Stimulated activated CD4-positive, alpha-beta T cell treated with anti-CD3 and anti-CD28 coated beads, TNF-alpha, amount 100 ng/mL, for 4 hours (primary cell): ENCODE measurements at places on chromosomes 6 and 20.

- DNase-seq, result no peak
Measured at GRCh38 chr6:8157839-8158238, 55.5 kb upstream of the EEF1E1 start.

GRCh38 chr6:128479991-128480390, 40.4 kb downstream of the PTPRK start:
- DNase-seq, result no peak

DNA sequence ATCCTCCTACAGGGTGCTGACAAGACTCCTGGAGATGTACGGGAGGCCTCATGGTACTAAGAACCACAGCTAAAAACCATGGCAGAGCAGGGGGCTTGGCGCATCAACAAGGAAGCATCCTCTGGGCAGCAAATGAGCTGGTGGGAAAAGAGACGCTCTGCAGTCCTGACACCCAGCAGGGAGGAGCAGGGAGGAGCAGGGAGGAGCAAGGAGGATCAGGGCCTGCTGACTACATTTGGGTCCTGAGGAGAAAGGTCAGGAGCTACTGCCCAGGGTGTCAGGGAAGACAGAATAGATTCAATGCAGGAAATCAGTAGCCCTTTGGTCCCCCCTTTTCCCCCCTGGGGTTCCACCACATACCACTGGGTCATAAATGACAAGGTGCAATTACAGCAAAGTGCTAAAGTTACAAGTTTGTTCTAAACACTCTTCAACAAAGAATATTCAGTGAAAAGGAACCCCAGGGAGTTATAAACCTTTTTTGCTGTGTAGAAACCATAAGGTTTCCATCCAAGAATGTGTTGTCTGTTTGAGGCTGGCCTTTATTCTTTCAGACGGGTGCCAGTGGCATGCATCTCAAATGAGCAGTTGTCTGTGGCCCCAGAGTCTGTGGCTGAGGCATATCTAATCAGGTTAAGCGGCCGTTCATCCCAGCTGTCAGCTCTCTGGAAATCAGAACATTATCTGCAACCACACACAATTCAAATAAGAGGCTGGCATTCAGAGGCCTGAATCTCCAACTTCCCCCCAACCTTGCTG, 325.0 kb downstream of the CDC5L start:
- no peak for DNase-seq

DNA sequence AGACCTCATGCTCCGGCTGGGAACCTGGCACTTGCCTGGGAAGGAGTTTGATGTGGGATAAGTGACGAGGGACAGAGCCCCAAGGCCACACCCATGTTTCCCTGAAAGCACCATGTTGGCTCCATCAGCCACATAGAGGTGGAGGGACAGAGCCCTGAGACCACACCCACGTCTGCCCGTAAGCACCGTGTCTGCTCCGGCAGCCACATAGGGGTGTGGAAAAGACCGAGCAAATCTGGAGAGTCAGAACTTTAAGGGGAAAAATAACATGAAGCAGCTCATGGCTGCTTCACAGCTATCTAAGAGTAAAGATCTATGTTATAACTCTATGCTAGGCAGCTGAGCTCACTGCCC, 15.3 kb downstream of the SLCO4A1 start:
- DNase-seq, result no peak

DNA sequence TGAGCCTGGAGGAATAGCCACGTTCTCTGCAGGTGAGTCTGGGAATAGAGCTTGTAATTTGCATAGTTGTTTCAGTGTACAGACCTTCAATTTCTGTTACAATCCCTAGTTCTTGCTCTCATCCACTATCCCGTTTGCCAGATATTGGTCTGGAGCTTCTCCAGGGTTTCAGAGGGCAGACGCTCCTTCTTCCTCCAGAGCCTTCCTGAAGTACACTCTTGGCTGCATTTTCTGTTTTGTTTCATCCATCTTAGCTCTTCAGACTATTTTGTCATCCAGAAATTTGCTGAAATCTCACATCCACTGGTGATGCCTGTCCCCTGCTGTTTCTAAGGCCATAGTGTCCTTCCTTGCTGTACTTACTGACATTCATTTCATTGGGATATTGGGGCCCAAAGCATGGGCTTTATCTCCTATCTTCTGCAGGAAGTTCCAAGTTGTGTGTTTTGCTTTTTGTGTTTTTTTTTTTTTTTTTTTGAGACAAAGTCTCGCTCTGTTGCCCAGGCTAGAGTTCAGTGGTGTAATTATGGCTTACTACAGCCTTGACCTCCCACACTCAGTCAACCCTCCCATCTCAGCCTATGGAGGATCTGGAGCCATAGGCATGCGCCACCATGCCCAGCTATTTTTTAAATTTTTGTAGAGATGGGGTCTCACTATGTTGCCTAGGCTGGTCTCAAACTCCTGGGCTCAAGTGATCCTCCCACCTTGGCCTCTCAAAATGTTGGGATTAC, 18.7 kb downstream of the CDS2 start:
- no peak for DNase-seq

DNA sequence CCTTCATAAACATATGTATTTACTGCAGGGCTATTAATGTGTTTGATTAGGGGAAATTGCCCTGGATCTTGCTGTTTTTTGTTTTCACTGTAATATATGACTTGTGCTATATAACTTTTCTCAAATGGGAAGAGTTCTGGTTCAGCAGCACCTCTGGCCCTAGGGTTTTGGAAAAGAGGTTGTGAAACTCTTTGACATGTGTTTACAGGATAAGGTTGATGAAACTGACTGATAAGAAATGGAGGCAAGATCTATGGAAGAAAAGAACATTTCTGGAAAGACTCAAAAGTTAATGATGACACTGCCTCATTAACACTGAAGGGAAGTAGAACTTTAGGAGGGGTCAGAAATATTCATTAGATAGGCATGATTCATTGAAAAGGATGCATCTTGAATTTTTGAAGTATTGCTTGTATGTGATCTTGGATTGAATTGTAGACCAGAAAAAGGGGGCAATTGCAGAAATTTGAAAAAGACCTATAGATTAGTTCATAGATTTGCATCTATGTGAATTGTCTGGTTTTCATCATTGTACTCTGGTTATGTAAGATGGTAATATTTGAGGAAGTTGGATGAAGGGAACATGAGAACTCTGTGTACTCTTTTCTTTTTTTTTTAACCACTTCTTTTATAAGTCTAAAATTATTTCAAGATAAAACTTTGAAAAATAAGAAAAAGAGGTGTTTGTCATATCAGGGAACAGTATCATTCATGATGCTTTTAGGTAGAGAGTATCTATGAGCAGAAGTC, 54.0 kb downstream of the UTRN start:
- no peak for DNase-seq

GRCh38 chr6:137518386-137518983, 24.3 kb upstream of the OLIG3 start:
- no peak for DNase-seq

DNA sequence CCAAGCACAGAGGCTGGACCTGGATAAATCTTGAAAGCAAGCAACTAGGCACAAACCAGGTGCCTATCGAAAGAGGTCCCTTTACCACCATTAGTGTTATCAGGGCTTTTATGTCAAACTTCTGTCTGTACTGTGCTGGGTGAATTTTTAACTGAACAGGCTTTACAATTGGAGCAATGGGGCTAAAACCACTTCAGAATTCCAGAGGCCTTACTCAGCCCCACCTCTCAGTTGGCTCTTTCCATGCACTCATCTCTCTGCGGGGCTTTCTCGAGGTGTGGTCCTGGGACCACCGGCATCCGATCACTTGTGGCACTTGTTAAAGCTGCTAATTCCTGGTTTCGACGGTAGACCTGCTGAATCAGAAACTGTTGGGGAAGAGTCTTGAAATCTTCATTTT, 232.5 kb downstream of the SOX4 start:
- DNase-seq, result no peak

- no peak for DNase-seq
Measured at GRCh38 chr6:114142258-114142657, 171.3 kb upstream of the HDAC2 start.

GRCh38 chr6:8657522-8657921, 222.2 kb upstream of the SLC35B3 start:
- no peak for DNase-seq

DNA sequence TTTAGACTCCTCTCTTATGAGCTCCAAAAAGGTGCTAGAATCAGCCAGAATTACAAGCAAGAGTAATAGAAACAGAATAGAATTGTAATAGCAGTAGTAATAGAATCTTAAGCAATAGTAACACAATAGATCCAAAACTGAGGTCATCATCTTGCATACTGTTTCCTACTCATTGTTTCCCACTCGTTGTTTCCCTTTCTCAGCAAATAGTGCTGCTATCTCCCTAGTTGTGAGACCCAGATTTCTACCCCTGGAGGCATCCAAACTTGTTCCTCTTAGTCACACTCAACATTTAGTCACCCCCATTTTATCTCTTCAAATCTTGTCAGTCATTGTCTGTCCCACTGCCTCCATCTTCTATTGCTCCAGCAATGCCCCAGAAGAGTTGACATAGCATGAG, 356.9 kb upstream of the MARCKS start:
- no peak for DNase-seq

GRCh38 chr20:48052475-48052835, 267.2 kb upstream of the SULF2 start:
- DNase-seq, result no peak

DNA sequence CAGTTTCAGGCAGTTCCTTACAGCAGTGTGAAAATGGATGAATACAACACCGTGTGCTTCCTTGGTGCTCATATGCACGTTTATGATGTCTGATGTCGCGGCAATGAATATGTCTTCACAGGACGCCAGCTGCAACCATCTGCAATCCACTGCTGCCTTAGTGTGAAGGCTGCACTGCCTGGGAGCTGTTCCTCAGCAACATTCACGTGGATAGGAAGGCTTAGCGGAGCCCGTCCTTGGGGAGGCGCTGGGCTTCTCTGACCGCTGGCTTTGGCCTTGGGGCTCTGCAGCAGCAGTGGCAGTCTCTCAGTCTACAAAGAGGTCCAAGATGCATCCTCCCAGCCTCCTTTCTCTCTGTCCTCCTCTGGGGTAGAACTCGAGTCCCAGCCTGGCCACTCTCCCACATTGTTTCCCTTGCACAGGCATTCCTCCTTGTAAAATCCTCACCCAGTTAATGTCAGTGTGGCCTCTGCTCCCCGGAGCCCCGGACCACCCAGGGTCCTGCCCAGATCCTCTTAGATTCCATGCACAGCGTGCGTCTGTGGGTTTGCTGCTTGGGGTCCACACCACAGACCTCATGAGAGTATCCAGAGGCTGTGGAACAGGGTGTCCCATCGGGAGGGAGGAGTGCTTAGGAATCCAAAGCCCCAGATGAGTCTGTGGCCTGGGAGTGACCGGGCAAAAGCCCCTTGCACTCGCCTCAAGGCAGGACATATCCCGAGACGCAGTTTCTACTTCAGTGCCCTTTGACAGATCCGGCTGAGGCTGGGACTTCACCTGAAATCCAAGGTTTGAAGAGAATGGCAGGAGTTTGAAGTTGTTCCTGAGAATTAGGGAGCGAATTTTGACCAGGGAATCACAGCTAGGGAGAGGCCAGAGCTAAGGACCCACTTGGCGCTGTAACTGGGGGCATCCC, 181.3 kb downstream of the THBS2 start:
- no peak for DNase-seq

- DNase-seq, result no peak
Measured at GRCh38 chr6:30200551-30201281, 12.5 kb downstream of the TRIM26 start.

GRCh38 chr6:22880686-22881433, 311.5 kb downstream of the HDGFL1 start:
- DNase-seq, result no peak

GRCh38 chr6:170162775-170163404, 128.0 kb downstream of the DLL1 start:
- no peak for DNase-seq

DNA sequence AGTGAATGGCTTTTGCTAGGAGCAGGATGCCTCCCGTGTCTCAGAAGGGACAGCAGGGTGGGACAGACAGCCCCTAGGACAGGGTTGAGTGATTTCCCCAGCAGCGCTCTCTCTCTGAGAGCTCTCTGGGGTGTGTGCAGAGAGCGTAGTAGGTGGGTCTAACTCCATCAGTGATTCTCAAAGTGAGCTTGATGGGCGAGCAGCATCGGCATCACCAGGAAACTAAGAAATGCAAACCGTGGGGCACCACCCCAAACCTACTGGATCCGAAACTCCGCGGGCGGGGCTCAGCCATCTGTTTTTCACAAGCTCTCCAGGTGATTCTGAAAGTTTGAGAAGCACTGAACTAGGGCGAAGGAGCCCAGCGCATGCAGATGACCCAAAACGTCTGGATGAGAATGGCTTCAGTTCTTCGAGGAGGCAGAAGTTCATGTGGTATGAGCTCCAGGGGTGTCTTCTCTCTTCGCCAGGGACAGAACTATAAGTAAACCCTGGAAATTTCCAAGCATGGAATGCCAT, 119.6 kb upstream of the RNF24 start:
- no peak for DNase-seq

DNA sequence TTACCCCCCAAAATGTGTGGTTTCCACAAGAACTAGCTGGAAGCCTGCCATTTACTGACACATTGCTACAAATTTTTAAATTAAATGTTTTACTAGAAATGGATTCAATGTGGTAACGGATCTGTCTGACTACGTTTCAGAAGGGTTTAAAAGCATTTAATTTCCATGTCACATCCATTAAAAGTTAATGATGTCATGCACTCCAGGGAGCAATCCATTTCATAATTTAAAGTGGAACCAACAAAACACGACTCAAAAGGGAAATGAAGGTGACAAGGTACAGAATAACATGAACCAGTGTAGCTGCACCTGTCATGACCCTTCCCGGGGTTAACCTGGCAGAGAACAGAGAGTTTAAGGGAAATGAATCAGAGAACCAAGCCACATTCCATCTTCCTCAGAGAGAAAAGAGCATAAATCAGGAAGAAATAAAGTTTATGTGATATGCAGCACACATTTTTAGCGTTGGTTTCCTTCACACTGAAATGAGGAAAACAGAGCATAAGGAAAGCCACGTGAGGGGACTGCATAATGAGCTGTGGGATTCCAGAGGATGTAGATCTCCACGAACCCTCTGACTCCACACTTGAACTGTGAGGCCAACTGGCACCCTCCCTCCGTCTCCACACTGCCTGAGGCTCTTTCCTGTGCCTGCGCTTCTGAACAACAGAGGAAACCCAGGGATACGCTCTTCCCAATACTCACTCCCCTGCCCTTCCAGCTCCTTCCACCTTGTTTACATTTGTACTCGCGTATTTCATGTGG, 170.3 kb upstream of the AHI1 start:
- no peak for DNase-seq

DNA sequence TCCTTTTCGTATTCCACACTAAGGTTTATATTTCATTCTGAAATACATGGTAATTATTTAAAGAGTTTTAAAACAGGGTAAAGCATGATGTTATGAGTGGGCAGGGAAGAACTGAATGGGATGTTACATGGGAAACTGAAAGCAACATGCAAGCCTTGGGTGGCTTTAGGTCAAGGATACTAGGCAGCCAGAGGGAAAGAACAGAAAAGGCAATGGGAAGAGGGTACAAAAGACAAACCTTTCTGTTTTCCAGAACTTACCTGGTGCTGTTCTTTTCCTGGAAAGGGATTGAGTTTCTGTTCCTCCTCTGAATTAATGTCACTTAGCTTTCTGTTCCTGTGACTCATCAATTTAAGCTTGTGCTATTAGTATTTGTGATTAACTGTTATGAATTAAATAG, 71.2 kb upstream of the SMIM8 start:
- no peak for DNase-seq
